Mesenchymal stem cell (in vitro differentiated cells and primary cell): ENCODE measurements at places on chromosomes 4 and X.

DNA sequence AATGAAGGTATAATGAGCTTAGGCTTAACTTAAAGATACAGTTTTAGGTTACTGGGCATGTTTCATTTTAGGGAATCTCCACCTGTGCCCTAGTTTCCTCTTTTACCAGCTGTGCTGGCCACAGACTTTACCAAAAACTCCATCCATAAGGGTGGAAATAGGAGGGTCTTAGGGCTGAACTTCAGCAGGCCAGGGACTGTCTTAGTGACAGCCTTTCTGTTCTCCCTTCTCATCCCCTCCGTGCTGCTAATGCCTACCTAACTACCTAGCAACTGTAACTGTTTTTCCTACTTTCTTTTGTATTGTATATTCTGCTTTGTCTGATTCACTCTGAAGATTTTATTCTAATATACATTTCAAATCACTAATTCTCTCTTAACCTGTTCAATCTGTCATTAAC is 1375.3 kb downstream of the PCDH18 start:
- no peak for DNase-seq

DNA sequence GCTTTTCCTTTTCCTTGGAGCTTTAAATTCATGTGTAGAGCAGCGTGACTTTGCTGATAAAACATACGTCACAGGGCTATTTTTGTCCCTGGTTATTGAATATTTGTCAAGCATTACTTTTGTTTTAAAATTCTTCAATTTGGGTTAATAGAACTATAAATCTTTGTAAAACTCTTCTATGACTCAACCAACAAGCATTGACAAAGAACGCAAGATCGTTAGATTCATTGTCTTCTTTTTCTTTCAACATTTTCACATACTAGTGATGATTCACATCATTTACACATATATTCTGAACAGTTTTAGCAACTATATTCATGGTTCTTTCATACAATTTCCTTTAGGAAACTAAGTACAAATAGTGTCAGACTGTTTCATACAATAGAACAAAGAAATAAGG is 72.0 kb upstream of the GPM6A start:
- no peak for DNase-seq

- peak; percentile 18 for DNase-seq
Observed at GRCh38 chrX:43269201-43269600, 386.9 kb upstream of the MAOA start.

DNA sequence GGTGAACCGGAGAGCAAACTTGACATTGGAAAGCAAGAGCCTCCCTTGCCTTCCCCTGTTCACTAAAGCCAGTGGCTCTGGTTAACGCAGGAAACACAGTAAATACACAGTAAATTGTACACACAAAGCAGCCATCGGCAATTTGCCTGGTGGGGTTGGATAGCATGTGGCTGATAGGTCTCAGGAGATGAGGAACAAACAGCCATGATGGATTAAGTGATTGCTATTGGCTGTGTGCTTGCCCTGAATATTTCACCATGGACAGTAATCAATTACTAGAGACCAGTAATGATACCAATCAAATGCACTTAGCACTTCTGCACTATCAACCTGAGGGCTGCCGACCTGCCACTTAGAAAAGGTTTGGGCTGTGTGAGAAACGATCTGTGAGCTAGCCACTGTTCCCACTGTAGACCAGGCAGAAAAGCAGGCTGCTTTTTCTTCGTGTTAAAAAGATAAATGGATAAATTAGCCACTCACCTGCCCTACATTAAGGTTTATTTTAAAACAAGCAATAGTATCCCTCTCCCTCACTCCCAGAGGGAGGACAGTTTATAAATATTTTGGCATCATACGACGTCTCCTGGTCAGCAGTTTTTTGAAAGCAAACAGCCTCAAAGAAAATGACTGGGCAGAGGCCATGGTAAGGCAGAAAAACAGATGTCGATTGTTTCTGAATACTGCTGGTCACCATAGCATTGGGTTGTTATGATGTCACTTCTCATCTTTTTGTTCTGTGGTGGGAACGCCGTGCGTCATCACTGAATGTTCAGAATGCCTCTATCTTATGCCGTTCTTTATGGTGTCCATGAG is 167.1 kb downstream of the MAML3 start:
- no peak for DNase-seq

DNA sequence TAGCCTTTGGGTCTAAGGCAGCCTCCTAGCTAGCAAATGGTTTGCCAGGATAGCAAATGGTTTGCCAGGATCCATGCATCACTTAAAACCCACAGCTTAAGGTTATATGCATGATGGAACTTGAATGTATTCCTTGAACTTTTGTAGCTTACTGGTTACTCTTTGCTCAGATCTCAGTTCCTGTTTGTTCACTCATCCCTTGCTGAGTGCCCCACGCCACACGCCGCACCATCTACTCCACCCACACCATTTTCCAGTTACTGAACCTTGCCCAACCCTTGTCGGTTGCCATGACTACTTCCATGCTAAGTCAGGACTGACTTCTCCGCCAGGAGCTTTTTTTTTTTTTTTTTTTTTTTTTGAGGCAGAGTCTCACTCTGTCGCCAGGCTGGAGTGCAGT is 29.5 kb upstream of the XIAP start:
- DNase-seq = no peak

GRCh38 chr4:120857312-120857711 is 65.2 kb downstream of the PRDM5 start:
- DNase-seq = no peak

- peak; percentile 0 for DNase-seq
Observed at GRCh38 chrX:100368167-100368566, 41.9 kb downstream of the PCDH19 start.

DNA sequence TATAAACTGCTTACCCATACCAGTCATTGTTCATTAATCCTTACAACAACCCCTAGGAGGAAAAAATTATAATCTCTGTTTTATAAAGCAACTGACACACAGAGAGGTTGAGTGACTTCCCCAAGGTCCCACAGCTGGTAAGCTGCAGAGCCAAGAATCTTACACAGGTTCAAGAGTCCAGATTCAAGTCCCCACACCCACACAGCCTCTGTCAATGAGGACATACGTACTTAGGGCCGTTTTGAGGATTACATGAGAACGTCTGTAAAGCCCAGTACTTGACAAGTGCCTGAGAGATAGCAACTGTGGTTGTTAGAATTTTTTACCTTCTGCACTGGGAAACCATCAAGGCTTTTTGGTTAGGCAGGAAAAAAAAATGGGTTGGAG is 556 bp upstream of the SLC25A43 start:
- peak; percentile 24 for DNase-seq

DNA sequence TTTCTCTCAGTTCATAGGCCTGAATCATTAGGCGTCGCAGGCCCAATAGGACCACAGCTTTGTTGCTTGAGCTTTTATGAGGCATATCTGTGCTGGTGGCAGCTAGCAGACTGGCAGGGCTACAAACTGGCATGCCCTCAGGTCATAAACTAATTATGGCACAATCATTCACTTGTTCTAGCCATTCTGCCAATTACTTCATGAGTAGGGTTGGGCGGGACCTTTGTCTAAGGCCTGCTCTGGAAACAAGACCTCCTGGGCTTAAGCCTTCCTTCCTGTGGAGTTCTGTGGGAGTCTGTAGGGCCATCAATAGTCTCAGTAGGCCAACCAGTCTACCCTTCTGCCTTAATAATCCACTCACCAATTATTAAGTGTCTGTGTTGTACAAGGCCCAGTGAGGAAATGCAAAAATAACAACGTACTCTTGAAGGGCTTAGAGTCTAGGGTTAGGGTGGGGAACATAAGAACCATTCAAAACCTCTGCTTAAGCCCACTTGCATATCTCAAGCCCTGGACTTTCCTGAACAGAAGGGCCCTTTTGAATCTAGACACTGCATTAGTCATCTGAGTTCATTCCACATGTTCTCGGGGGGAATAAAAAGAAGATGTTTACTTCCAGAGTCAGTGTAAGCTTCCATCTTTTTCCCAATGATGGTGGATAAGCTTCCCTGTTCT is 44.5 kb downstream of the SHROOM4 start:
- no peak for DNase-seq

DNA sequence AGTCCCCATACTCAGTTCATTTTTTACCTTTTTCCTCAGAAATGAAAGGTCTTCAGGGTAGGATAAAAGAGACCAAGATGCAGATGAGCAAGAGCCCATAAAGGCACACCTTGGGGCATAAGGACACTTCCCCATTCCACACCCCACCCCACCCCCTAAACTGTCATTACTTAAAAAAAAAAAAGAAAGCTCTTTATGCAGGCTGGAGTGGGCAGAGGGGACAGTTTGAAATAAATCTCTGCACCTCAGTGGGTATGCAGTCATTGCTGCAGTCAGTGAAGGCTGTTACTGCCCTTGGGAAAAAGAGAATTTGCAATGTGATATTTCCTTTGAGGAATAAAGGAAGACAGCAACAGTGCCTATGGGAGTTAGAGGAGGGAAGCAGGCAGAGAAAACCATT is 137.5 kb downstream of the ANK2 start:
- no peak for DNase-seq

- no peak for DNase-seq
Observed at GRCh38 chr4:105495667-105496066, 21.8 kb upstream of the PPA2 start.

DNA sequence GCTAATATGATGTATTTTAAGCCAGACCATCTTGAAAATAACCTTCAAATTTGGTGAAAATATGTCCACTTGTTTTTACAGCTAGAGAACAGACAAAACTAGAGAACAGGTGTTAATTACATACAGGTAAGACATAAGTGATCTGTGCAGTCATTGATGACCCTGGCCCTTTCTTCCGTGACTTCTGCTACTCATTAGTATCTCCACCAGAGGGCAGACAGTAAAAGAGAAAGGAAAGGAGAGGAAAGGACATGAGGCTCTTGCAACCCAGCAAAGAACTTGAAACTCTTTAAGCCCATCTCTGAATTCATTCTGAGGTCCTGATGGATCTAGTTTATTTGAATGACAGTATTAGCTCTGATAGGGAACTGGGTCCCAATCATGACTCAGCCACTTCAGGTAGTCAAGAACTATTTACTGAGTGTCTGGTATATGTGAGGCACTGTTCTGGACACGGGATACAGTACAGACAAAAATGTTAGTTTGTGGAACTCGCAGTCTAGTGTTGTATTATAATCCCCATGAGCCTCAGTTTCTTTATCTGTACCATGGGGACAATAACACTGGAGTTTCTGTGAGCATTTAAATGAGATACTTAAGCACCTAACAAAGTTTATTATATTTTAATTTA is 121.0 kb upstream of the TEX13D start:
- peak; percentile 22 for DNase-seq

DNA sequence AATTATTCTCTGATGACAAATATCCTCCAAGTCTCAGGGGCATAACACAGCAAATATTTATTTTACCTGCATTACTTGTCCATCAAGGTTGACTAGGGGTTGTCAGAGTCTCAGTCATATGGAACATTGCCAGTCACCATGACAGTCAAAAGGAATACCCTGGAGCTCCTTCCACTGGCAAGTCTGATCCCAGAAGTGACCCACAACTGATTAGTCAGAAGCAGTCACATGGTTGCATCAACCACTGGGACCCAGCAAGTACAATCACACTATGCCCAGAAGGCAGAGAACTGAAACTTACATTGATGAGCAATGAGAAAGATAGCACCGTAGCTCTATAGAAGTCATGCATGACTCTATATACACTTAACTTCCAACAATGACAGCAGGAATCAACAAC is 41.9 kb upstream of the SOD3 start:
- peak; percentile 28 for DNase-seq

DNA sequence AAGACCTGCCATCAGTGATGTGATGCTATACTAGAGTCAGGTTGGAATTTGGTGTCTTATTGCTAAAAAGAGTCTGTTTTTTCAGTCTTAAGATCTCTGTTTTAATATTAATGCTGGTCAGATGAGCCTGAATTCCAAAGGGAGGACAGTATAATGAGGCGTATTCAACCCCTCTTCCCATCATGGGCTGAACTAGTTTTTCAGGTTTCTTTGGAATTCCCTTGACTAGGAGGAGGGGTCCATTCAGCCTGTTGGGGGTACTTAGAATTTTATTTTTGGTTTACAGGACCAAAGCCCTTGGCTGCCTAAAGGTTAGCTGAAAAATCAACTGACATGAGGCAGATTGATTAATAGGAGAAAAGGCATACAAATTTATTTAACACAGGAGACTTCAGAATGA is 24.1 kb upstream of the PI4K2B start:
- no peak for DNase-seq

GRCh38 chr4:54165438-54165837 is 63.7 kb upstream of the PDGFRA start:
- peak; percentile 85 for DNase-seq
